Stimulated activated CD8-positive, alpha-beta memory T cell treated with anti-CD3 and anti-CD28 coated beads, Interleukin-15, amount 100 ng/mL, for 48 hours (primary cell): ENCODE measurements at places on chromosomes 16 and 17.

DNA sequence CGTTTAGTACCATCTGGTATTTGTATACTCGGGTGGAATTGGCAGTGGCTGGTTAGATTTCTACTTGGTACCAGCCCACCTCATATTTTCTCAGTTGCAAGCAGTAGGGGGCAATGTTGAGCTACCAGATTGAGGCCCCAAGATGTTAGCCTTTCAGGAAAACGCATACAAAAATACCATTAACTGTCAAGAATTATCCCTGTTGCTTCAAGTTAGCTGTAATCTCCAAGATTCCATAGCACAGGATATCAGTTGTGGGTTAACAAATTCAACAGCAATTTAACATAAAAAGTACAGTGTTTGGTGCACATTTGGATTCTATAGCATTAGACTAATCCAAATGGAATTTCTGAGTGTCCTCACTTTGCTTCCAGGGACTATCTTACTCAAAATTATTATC lies 188.2 kb downstream of the FTO start:
- peak; percentile 17 for DNase-seq

DNA sequence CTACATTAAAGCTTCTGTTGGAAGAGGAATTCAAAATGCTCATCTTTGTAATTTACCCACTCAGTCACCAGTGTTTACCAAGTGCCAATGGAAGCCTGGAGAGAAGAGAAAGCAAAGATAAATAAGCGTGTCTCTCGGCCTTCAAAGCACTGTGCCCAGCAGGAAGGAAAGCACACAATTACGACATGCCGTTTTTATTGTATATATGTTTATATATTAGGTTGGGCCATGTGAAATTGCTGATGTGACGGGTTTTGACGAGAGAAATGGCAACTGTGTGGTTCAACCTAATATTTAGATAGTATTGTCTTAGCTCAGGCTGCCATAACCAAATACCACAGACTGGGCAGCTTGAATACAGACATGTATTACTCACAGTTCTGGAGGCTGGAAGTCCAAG lies 79.3 kb upstream of the HSBP1 start:
- DNase-seq, result no peak

GRCh38 chr16:31093132-31093703 lies 1.4 kb downstream of the VKORC1 start:
- no peak for DNase-seq

GRCh38 chr16:71230122-71230845 lies at the start of gene HYDIN:
HYDIN (minus strand) TSS chr16:71230722; CDS start chr16:71186895, 43,827 bp downstream.
- DNase-seq, result peak; percentile 4

DNA sequence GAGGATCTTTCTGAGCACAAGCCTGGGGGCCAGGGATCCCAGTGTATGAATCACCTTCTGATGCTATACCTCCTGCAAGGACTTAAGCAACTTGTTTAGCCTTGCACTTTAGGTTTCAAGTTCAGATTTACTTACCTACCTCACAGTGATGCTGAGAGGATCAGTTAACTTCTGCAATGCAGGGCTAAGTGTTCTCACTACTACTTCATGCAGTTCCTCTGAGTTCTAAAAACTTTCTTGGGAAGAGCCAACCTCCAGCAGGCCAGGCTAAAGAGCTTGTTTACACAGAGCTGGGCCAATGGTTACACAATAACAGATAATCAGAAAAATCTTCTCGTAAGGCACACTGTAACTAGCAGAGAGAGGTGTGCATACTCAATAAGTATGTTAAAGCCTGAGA lies 13.0 kb downstream of the VEZF1 start:
- no peak for DNase-seq

GRCh38 chr17:43468691-43469139 lies 15.1 kb upstream of the DHX8 start:
- no peak for DNase-seq

DNA sequence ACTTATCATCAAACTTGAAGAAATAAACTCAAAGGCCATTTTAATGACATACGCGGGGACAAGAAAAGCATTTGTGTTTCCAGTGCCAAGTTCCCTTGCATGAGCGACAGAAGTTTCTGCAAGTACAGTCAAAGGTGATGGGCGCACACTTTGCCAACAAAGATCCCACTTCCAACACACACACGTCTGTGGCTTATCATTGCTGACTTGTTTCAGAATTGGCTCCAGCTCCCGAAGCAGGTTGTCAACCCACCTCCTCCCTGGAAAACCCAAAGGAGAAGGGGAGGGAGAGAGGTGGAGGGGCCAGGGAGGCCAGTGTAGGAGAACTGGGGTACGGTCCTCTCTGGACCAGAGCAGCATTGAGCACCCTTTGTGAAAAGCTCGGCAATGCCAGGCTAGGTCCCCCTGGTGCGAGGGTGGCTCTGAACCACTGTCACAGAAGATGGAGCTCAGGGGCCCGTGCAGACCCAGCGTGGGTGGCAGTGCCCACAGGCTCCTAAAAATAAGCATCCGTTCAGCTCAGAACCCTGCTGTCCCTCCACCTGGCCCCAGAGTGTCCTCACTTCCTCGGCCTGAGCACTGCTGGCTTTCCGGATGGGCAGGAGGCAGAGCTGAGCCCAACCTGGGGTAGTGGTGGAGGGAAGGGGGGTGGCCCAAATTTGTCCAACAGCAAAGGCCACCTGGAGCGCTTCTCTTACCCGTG lies 33.2 kb downstream of the RBFOX3 start:
- DNase-seq, result no peak

DNA sequence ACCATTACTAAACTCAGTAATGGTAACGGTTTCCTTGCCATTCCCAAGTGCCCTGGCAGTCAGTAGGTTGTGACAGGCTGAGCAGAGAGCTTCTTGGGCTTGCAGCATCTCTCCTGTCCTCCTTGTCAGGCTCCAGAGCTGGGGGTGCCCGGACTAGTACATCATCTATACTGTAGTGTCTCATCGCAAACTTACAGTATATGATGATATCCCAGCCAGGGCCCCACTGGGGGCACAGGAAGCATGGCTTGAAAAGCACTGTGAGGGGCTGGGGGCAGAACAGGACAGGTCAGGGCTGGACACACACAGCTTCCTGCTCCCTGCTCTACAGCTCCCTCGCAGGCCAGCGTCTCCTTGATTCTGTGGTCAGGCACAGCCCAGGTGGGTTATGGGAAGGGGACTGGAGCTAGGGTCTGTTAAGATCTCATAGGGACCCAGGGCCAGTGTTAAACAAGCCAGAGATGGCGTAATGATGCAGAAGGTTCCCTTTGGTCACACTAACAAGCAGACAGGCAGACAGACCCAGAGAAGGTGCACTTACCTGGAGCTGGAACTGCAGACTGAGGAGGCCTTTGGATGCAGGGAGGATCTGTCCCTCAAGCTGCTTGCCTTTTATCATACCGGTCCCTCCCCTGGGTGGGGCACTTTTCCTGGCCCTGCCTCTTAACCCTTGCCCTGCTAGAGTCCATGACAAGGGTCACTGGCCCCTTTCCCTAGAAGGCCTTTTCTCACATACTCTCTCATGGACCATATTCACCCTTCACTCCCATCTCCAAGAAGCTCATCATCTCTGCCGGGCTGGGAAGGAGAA lies 6.8 kb downstream of the ERAL1 start:
- no peak for DNase-seq
